ENCODE measurements at places on chromosomes 3 and 15. TPM values are rescaled to one million over a fixed set of nuclear protein-coding genes. Genes with fewer than 3 reads are reported as not detected.

Gene PLA2G4F
- 0.29 TPM for total RNA-seq

GRCh38 chr3:11581237-11582190 is 62.2 kb downstream of the VGLL4 start:
- peaks cover 8% of the 10 kb centered on the region for H3K4me1 ChIP-seq
- H3K36me3 ChIP-seq: no peaks in the 10 kb centered on the region
- peak; percentile 17 for DNase-seq
- peak overlapping the region; percentile 88 for H3K27ac ChIP-seq

GRCh38 chr3:36876181-36876936 is 68.5 kb downstream of the TRANK1 start:
- DNase-seq: no peak
- no peak overlapping the region for H3K4me3 ChIP-seq
- H3K4me1 ChIP-seq: no peaks in the 10 kb centered on the region
- H3K36me3 ChIP-seq: no peaks in the 10 kb centered on the region
- no peak overlapping the region for H3K27ac ChIP-seq

- H3K27me3 ChIP-seq: no peaks in the 10 kb centered on the region
- no peak overlapping the region for H3K27ac ChIP-seq
- no peak for DNase-seq
- H3K4me3 ChIP-seq: no peak overlapping the region
- H3K4me1 ChIP-seq: no peaks in the 10 kb centered on the region
Observed at GRCh38 chr3:41419809-41420208, 220.5 kb downstream of the CTNNB1 start.

Gene TRAIP
- total RNA-seq: 17.4 TPM

DNA sequence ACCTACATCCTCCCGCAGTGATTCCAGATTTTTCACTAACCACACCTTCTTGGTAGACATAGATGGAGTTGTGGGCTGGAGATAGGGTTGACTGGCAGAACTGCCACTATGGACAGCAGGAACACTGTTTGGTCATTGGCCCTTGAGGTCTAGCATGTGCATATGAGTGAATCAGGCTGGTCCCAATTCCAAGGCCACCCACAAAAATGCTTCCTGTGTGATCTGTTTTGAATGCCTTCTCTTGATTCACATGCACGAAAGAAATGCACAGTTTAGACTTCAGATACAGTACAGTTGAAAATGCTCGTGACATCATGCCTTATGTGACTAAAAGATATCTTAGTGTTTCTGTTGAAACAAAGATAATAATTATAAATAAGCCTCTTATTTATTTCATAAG is 285.8 kb upstream of the SEMA6D start:
- H3K36me3 ChIP-seq: no peaks in the 10 kb centered on the region
- H3K27me3 ChIP-seq: no peaks in the 10 kb centered on the region
- no peaks in the 10 kb centered on the region for H3K4me1 ChIP-seq

DNA sequence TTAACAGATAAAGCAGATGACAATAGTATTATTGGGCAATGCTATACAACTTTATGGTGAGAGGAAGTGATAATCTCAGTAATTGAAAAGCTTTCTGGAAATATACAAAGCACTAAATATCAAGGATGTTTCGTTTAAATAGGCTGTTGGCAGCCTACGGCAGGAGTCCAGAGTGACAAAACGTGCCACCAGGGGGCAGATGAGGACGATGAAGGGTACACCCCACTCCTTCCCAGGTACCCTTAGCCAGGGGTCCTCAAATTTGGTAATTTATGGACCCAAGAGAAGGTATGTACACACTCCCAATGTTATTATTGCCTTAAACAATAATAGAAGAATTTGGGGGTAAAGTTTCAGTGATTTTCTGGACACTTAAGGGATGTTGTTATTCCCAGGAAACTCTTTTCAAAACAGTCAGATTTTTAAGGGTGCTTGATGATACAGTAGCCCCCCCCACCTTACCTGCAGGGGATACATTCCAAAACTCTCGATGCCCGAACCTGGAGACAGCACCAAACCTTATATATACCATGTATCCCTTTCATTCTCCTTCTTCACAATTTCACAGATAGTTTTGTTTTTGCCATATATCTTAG is 1.4 kb upstream of the MAGEL2 start:
- no peaks in the 10 kb centered on the region for H3K36me3 ChIP-seq
- H3K27me3 ChIP-seq: no peaks in the 10 kb centered on the region
- H3K4me3 ChIP-seq: no peak overlapping the region
- H3K27ac ChIP-seq: no peak overlapping the region

- H3K27me3 ChIP-seq: peaks cover 14% of the 10 kb centered on the region
- no peaks in the 10 kb centered on the region for H3K4me1 ChIP-seq
- no peak for DNase-seq
- no peak overlapping the region for H3K27ac ChIP-seq
- H3K36me3 ChIP-seq: no peaks in the 10 kb centered on the region
Observed at GRCh38 chr15:40277471-40277870, 5.4 kb downstream of the ANKRD63 start.

DNA sequence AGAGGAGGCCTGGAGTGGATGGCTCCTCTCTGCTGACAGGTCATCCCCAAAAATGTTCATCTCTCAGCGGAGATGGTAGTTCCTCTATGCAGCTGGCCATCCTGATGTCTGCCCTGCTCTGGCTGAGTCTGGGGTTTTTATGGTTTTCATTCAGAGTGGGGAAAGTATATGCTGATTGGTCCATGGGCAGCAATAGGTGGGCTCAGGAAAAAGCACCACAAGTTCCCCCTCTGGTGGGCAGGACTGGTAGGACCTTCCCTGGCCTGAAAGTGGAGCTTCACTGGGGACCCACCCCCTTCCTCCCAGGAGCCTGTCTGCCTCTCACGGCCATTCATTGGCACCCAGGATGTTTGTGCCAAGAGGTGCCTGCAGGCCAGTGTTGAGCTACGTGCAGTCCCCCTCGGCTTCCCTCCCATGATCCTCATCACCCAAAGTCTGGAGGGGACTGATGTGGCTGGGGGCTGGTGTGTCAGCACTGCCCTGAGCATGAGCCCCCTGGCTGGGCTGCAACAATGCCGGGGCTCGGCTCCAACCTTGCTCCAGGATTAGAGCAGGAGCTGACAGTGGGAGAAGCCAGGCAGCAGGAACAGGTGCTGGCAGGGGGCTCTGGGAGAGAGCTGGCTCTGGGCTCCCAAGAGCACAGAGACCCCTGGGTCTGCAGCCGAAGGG is 13.1 kb upstream of the BLOC1S6 start:
- H3K27me3 ChIP-seq: no peaks in the 10 kb centered on the region
- H3K4me1 ChIP-seq: no peaks in the 10 kb centered on the region
- H3K4me3 ChIP-seq: no peak overlapping the region
- DNase-seq: no peak
- no peaks in the 10 kb centered on the region for H3K36me3 ChIP-seq
- no peak overlapping the region for H3K27ac ChIP-seq

- peak overlapping the region; percentile 82 for H3K27ac ChIP-seq
- H3K4me3 ChIP-seq: no peak overlapping the region
- no peaks in the 10 kb centered on the region for H3K4me1 ChIP-seq
- no peaks in the 10 kb centered on the region for H3K36me3 ChIP-seq
- no peaks in the 10 kb centered on the region for H3K27me3 ChIP-seq
Observed at GRCh38 chr3:57151021-57151449, 14.1 kb downstream of the IL17RD start.

GRCh38 chr3:51024121-51024520 is 349.4 kb downstream of the DOCK3 start:
- no peak for DNase-seq
- no peaks in the 10 kb centered on the region for H3K36me3 ChIP-seq
- no peaks in the 10 kb centered on the region for H3K4me1 ChIP-seq
- no peak overlapping the region for H3K27ac ChIP-seq
- no peak overlapping the region for H3K4me3 ChIP-seq

Gene ALG1L2
- not detected for total RNA-seq

Gene ADPRH
- total RNA-seq: 14.7 TPM

Gene TMF1
- 69.3 TPM for total RNA-seq

Gene CHST13
- 0.24 TPM for total RNA-seq

Gene WNT5A
- total RNA-seq: 31.9 TPM

Data from uterus (tissue), 4 donors.